ENCODE measurements at places on chromosomes 7 and 10.

- no peak for DNase-seq
Observed at GRCh38 chr10:131892806-131893675, 7.8 kb upstream of the PPP2R2D start.

- no peak for DNase-seq
Observed at GRCh38 chr10:132557696-132558515, 20.3 kb downstream of the INPP5A start.

DNA sequence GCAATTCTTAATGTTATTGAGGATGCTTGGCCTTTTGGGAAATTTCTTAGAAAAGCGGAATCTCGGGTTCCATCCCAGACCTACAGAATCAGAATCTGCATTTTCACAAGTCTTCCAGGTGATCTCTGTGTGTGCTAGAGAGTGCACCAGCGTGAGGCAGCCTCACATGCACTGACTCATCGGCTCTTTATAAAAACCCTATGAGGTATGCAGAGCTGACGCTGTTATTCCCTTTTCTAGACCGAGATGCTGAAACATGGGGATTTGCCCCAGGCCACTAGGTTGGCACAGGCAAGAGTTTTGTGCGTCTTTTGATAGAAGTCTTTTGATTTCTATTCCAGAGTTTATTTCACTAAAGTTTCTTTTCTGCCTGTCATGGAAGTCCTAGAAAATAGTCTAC is 61.2 kb downstream of the CDCA7L start:
- DNase-seq, result no peak

GRCh38 chr10:74728225-74728624 is 98.2 kb upstream of the KAT6B start:
- no peak for DNase-seq

- DNase-seq, result no peak
Observed at GRCh38 chr10:62972103-62972502, 155.9 kb upstream of the EGR2 start.

DNA sequence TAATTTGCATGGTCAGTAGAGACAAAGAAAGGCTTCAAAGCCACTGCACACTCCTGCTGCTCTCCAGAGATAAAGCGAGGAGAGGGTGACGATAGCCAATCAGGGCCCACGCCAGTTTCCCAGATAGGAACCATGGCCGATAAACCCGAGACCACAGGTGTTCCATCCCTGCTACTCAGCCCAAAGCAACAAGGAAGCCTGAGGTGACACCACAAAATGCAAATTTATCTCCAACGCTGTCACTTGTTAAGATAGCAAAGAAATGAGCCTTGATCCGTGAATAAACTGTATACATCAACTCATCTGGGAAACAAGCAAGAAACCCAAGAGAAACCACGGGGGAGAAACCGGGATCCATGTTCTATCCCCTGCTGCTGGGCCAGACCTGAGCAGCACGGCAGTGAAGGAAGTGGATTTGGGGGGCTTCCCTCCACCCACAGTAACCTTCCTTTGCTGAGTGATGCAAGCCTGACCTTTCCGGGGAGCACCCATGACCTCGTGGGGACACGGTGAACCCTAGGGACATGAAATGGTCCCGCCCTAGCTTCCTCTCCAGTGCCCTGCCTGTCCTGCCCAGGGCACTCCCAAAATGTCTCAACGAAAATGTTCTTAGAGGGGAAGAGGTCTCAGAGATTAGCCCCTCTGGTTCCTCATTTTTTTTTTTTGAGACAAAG is 164.6 kb downstream of the PTPRN2 start:
- DNase-seq, result no peak

- DNase-seq, result no peak
Observed at GRCh38 chr10:6514180-6514579, 65.9 kb downstream of the PRKCQ start.

DNA sequence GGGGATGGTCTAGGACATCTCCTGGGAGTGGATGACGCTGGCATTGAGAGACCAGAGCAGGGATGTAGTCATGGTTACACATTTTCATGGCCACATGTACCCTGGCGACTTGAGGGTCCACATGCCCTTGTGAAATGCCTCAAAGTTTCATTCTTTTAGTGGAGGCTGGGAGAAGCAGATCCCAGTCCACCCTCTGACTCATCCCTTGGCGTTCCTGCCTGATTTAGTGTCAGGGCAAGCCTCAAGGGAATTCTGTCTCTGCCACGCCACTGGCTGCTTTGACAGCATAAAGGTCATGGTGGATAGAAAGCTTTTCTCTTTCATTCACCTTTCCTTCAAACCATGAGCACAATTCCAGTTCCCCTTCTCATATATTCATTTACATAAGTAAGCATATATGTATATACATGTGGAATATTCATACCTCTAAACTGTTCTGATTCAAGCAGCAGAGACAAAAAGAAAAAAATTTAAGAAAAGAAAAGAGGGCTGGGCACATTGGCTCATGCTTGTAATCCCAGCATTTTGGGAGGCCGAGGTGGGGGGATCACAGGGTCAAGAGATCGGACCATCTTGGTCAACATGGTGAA is 21.8 kb upstream of the KIF5B start:
- no peak for DNase-seq

GRCh38 chr10:77146712-77147336 is 490.8 kb downstream of the KCNMA1 start:
- DNase-seq, result no peak

- DNase-seq, result no peak
Observed at GRCh38 chr7:12436896-12437535, 33.4 kb upstream of the VWDE start.

DNA sequence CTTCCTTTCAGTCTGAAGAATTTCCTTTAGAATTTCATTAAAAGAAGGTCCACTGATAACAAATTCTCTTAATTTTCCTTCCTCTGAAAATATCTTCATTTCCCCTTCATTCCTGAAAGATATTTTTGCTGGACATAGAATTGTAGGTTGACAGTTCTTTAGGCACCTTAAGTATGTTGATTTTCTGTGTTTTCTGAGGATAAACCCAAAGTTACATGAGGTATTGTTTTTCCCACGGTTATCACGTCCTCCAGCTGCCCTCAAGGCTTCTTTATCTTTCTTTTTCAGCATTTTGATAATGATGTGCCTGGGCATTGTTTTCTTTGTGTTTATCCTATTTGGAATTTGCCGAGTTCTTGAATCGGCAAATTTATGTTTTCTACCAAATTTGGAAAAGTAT is 105.3 kb downstream of the ELFN1 start:
- DNase-seq, result no peak

DNA sequence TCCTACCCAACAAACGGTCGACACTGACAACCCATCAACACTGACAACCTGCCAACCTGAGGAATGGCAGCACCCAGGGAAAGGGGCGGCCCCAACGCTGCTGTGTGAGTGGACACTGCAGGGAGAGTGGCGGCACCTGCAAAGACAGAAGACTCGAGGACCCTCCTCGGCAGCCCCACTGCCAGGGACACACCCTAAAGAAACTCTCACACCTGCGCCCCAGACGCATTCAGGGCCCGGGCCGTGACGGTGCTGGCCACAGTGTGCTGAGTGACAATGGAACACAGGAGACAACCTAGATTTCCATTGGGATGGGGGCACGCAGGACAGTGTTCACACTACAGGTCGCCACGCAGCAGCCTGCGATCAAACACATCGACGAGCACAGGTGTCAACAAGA is 3.6 kb downstream of the CAMK2B start:
- DNase-seq, result no peak

DNA sequence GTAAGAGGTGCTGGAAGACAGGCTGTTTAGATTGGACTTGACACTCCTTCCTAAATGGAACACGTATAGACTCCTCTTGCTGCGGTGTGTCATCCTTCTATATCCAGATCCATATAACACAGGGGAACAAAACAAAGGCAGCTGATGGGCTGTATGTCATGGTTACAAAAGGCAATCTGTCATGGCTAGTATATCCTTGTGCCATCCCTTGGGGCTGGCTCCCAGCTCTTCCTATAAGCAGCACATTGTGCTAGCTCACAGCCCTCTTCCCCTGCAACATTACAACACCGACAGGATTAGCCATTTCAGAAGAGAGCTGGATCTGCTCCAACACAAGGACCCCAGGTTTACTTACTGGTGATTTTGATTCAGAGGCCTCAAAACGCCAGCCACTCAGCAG is 15.3 kb downstream of the LIPK start:
- no peak for DNase-seq

DNA sequence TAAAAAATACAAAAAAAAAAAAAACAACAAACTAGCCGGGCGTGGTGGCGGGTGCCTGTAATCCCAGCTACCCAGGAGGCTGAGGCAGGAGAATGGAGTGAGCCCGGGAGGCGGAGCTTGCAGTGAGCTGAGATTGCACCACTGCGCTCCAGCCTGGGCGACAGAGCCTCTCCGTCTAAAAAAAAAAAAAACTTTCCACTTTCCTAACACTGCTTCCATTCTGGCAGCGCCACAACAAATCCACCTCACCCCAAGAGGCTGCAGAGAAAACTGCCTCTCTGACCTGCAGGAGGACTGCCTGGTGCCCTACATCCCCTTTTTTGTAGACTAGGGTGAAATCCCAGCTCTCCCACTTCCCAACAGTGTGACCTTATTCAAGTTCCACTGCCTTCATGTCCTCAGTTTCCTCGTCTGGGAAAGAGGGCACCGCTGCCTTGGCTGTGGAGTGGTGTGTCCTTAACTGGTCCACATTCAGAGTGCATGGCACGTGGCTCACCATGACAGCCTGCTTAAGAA is 2.6 kb upstream of the MBL2 start:
- DNase-seq, result no peak

- DNase-seq, result no peak
Observed at GRCh38 chr10:76031769-76032699, 600.6 kb downstream of the LRMDA start.

DNA sequence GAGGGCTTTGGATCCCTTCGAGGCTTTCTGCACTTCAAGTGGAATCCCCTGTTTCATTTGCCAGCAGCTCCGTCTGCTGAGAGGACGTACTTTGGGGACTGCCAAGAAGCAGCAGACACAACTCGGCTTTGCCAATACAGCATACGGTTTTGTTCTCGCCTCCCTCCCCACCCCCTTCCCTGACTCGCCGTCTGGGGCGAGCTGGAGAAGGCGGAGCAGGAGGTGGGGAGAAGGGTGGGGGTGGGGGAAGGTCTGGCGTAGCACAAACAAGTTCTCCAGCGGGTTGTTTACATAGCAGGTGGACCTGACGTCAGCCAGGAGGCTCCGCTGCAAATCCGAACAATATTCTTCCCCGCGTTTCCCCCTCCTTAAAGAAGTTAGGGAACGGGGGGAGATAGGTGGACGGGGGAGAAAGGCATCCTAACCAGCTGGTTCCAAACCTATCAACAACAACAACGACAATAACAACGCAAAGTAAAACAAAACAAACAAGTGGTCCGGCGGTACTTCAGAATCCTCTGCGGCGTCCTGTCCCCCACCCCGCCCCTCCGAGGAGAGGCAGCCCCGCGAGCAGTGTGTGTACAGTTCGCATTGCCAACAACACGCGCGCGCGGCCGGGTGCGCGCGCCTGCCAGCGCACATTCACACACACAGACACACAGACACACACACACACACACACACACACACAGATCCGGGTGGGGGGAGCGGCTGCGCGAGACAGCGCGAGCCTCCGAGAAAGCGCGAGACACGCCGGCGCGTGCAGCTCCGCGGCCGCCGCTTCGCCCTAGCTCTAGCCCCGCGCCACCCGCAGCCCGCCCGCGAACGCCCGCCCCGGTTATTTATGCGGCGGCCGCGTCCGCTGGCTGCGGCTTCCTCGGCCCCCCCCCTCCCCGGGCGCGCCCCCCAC is 167.0 kb upstream of the PPP1R3A start:
- peak; percentile 40 for DNase-seq

Data from CD4-positive, alpha-beta T cell treated with Interleukin-10 for 1 hour (primary cell).